ENCODE measurements at places on chromosomes 1 and 21.

DNA sequence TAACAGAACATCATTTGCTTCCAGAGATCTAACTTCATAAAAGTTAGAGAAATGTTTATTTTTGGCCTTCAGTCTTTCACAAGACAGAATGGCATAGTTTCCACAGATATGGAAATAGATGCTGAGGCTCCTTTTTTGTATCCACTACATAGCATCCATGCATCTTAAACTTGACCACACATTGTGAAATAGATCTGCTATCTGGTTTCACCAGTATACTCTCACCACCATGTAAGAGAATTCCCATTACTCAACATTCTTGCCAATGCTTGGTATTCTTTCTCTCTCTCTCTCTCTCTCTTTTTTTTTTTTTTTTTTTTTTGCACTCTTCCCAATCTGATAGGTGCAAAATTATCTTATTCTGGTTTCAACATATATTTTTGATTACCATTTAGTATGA is 52.1 kb upstream of the PRMT6 start:
- DNase-seq = no peak

- peak; percentile 91 for DNase-seq
Observed at GRCh38 chr1:161749509-161750407, at the start of gene DUSP12. DUSP12 (plus strand) TSS chr1:161749786; CDS start chr1:161749802, 16 bp downstream.

DNA sequence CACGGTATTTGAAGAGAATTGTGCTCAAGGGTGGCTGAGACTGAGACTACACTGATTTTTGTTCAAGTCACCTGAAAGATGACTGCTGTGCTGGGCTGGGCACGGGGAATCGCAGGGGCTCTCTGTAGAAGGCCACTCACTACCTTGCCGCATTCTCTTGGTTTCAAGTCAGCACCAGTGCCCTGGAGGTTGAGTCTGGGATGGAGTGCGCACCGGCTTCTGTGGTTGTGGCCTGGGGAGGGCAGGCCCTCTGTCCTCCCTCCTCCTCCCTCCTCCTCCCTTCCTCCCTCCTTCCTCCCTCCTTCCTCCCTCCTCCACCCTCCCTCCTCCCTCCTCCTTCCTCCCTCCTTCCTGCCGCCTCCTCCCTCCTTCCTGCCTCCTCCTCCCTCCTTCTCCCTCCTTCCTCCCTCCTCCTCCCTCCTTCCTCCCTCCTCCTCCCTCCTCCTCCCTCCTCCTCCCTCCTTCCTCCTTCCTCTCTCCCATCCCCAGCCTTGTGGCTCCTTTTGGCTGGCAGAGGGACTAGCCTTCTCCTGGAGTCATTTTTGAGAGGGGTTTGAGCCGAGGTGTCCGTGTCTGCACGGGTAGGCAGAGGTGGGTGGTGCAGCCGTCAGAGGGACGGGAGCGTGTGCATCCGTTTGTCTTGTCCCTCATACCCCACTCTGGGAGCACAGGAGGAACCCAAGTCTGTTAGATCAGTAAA is 9.5 kb downstream of the RER1 start:
- DNase-seq = peak; percentile 70

DNA sequence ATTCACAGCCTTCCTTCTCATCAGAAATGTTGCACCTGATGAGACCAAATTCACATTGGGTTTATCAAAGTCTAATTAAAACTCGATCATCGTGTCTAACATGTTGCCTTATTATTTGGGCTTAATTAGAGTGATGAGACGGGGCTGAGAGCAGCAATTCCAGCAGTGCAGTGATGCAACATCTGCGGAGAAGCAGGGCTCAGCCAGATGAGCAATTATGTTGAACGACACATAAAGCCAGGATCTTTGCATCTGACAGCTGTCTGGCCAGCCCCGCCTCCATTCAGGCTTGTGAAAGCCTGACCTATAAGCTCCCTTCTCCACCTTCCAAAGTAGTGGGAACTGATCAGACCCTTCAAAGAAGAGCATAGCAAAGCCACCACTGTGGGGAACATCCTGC is 109.8 kb downstream of the C1orf94 start:
- no peak for DNase-seq

DNA sequence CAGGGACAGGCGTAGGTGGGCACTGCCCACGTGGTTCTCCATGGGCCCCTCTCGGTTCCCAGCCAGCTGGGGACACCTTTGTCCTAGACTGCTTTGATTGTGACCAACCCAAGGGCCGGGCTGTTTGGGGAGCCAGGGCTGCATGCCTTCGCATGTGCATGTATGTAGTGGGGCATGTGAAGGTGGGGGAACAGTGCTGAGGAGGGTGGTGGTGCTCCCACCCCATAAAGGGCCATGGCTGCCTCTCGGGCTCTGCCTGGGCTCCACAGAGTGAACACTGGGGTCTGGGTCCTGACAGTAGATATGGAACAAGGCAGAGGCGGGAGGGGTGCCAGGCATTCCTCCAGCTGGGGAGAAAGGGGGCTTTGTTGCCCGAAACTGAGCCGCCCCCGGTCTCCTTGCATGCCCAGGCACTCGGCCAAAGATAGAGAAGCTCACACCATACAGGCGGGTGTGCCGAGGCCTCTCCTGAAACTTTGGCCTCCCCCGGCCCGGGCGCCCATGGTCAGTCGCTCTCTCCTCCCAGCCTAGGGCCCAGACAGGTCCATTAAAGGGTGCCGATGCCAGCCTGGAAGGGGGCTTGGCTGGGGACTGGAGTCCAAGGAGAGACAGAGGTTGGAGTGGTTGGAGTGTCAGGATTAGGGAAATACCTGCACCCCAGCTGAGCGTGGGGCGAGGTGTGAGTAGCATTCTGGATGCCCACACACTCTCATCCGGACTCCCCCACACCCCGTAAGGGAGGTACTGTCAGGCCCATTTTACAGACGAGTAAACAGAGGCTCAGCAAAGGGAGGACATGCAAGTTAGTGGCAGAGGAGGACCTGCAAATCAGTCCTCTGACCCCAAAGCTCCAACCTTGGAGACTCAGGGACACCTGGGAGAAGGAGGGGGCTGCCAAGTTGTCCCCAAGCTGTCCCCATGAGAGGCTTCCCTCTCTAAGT is 41.1 kb downstream of the EPHA2 start:
- DNase-seq = peak; percentile 39

GRCh38 chr1:11053758-11054137 is 6.1 kb downstream of the SRM start:
- DNase-seq = peak; percentile 96

GRCh38 chr1:53588053-53588779 is 129.0 kb downstream of the DMRTB1 start:
- no peak for DNase-seq

GRCh38 chr1:151775894-151776664 is 12.8 kb upstream of the MRPL9 start:
- no peak for DNase-seq

DNA sequence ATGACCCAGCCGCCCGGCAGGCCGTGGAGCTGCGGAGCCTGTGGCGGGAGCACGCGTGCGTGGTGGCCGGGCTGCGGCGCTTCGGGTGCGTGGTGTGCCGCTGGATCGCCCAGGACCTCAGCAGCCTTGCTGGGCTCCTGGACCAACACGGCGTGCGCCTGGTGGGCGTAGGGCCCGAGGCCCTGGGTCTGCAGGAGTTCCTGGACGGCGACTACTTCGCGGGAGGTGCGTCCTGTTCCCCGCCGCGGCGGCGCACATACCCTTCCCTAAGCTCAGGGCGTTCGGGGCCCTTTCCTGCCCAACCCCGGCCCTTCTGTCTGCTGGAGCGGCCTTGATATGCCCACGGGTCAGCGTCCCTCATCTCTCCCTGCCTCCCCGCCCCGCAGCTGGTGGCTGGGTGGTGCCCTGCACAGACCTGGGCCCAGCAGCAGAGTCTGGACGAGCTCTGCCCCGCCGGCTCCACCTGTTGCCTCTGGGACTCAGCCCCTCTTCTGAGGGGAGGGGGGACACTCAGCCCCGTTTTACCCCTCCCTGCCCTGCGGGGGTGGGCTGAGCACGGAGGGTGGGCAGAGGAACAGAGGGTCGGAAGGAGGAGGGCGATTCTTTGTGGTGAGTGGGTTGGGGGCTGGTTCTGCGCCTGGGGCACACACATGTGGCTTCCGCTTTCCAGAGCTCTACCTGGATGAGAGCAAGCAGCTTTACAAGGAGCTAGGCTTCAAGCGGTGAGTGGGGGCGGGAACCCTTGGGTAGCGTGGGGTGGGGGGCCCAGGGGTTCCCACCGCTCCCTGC is 688 bp downstream of the PRXL2B start:
- DNase-seq = peak; percentile 97

All from osteoblast (primary cell).